ENCODE measurements at places on chromosomes 1 and 21. TPM values are rescaled to one million over a fixed set of nuclear protein-coding genes. Genes with fewer than 3 reads are reported as not detected.

The TMEM201 gene
- 17.1 TPM for polyA plus RNA-seq

The GJA9 gene
- polyA plus RNA-seq: 0.76 TPM

GRCh38 chr1:165116171-165116570, 240.3 kb downstream of the LMX1A start:
- no peak for DNase-seq

The APP gene
- polyA plus RNA-seq: 818 TPM

DNA sequence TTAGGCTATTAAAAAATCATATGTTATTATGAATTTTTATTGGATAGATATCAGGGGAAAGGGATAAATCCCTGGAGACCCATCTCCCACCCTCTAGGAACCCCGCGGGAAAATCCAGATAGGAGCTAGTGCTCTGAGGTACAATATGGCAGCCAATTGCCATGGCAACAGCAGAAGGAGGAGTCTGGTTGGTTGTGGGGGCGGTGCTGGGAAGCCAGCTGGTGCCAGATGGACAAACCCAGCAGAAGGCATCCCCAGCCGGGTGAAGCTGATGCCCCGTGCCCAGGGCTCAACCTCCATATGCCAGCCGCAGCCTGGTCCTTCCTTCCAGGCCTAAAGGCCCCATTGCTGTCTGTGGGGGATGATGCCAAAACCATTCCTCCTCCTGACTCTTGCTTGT, 38.3 kb downstream of the RHBG start:
- no peak for DNase-seq
